Activated CD4-positive, alpha-beta T cell treated with anti-CD3 and anti-CD28 coated beads for 36 hours (primary cell): ENCODE measurements at places on chromosomes 7 and 10. TPM values are rescaled to one million over a fixed set of nuclear protein-coding genes. Genes with fewer than 3 reads are reported as not detected.

GRCh38 chr10:110859973-110860376 lies 11.8 kb upstream of the PDCD4 start:
- no peak overlapping the region for H3K4me3 ChIP-seq
- no peak for DNase-seq
- no peaks in the 10 kb centered on the region for H3K27me3 ChIP-seq
- H3K27ac ChIP-seq: peak overlapping the region; percentile 84

DNA sequence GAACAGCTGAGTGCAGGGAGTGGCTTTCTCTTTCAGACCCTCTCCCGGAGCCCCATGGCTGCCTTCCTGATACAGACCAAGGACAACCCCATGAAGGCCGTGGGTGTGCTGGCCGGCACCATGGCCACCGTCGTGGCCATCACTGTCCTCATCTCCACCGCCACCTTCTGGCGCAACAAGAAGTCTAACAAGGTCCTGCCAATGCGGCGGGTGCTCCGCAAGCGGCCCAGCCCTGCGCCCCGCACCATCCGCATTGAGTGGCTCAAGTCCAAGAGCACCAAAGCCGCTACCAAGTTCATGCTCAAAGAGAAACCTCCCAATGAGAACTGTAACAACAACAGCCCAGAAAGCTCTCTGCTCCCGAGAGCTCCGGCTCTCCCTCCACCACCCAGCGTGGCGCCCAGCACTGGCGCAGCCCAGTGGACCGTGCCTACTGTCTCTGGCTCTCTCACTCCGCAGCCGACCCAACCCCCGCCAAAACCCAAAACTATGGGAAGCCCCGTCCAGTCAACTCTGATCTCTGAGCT lies 11.2 kb downstream of the LRIT2 start:
- no peak for DNase-seq
- H3K27me3 ChIP-seq: no peaks in the 10 kb centered on the region
- H3K36me3 ChIP-seq: no peaks in the 10 kb centered on the region
- no peak overlapping the region for H3K27ac ChIP-seq

GRCh38 chr7:46449743-46450142 lies 528.7 kb upstream of the IGFBP3 start:
- H3K27ac ChIP-seq: no peak overlapping the region
- no peaks in the 10 kb centered on the region for H3K4me1 ChIP-seq
- no peaks in the 10 kb centered on the region for H3K36me3 ChIP-seq
- H3K27me3 ChIP-seq: no peaks in the 10 kb centered on the region

- no peak overlapping the region for H3K27ac ChIP-seq
- no peaks in the 10 kb centered on the region for H3K4me1 ChIP-seq
- no peaks in the 10 kb centered on the region for H3K36me3 ChIP-seq
- no peak overlapping the region for H3K4me3 ChIP-seq
- DNase-seq: peak; percentile 75
Observed at GRCh38 chr7:131688738-131689661, 132.6 kb upstream of the PODXL start.

- peaks cover 15% of the 10 kb centered on the region for H3K36me3 ChIP-seq
- peak overlapping the region; percentile 90 for H3K4me3 ChIP-seq
- H3K27me3 ChIP-seq: no peaks in the 10 kb centered on the region
- DNase-seq: no peak
- peak overlapping the region; percentile 93 for H3K27ac ChIP-seq
- H3K4me1 ChIP-seq: peaks cover 34% of the 10 kb centered on the region
Observed at GRCh38 chr7:150367677-150368095, 936 bp upstream of the REPIN1 start.

- H3K36me3 ChIP-seq: peaks cover 14% of the 10 kb centered on the region
- peaks cover 2% of the 10 kb centered on the region for H3K27me3 ChIP-seq
- peak overlapping the region; percentile 52 for H3K27ac ChIP-seq
- H3K4me3 ChIP-seq: peak overlapping the region; percentile 61
- peak; percentile 39 for DNase-seq
- peaks cover 13% of the 10 kb centered on the region for H3K4me1 ChIP-seq
Observed at GRCh38 chr10:80144696-80145131, 12.2 kb downstream of the PLAC9 start.

GRCh38 chr7:92259610-92260247 lies 14.0 kb downstream of the ANKIB1 start:
- peaks cover 21% of the 10 kb centered on the region for H3K36me3 ChIP-seq
- peak overlapping the region; percentile 22 for H3K27ac ChIP-seq
- no peaks in the 10 kb centered on the region for H3K27me3 ChIP-seq
- H3K4me3 ChIP-seq: no peak overlapping the region
- DNase-seq: no peak
- peaks cover 26% of the 10 kb centered on the region for H3K4me1 ChIP-seq

DNA sequence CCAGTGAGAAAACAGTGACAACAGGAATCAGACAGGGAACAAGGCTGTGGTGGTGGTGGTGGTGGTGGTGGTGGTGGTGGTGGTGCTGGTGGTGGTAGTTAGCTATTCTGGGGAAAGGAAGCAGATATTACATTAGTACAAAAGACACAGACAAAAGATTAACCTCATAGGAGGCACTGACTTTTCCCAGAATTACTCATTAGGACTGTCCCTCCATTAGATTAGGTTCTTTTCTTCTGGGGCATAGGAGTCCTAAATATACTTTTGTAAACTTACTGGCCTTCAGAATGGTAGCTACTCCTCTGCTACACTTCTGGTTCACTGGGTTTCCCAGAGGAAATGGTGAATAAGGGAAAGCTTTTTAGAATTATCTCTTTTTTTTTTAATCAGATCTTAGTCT lies 156.6 kb upstream of the SEMA3D start:
- no peak overlapping the region for H3K27ac ChIP-seq
- no peak overlapping the region for H3K4me3 ChIP-seq
- no peak for DNase-seq
- no peaks in the 10 kb centered on the region for H3K27me3 ChIP-seq
- H3K4me1 ChIP-seq: no peaks in the 10 kb centered on the region

DNA sequence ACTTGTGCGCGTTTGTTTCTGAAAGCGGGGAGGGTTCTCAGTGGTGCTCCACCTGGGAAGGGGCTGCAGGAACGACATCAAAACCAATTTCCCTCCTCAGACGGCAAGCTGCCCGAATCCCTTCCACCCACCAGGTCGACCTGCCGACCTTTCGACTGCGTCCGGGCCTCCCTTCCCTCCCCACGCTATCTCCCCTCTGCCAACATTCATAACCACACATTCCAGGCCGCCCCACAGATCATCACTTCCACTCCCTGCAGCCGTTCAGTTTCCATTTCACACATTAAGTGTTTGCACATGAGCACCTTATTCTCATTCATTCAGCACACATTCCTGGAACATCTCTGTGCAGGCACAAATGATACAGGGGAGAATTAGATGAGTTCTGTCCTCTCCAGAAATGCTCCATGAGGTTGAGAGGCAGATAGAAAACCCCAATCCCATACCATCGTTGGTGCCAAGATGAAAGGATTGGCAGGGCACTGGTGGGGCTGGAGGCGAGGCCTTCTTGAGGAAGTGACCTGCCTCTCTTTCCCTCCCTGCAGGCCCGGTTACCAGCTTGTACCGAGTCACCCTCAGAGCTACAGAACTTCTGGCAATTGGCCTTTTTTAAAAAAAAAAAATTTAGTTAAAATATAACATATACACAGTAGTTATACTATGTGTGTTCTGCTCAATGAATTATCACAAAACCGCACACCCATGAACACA lies 70.0 kb downstream of the MINDY4 start:
- H3K4me1 ChIP-seq: no peaks in the 10 kb centered on the region
- H3K27me3 ChIP-seq: no peaks in the 10 kb centered on the region
- H3K4me3 ChIP-seq: no peak overlapping the region

GRCh38 chr10:84208023-84208422 lies 13.7 kb downstream of the CDHR1 start:
- peaks cover 2% of the 10 kb centered on the region for H3K27me3 ChIP-seq
- H3K4me3 ChIP-seq: no peak overlapping the region
- no peak for DNase-seq
- no peak overlapping the region for H3K27ac ChIP-seq
- H3K36me3 ChIP-seq: no peaks in the 10 kb centered on the region

GRCh38 chr10:124257781-124258180 lies 160.9 kb downstream of the OAT start:
- no peaks in the 10 kb centered on the region for H3K27me3 ChIP-seq
- no peaks in the 10 kb centered on the region for H3K36me3 ChIP-seq
- no peak overlapping the region for H3K4me3 ChIP-seq
- no peak for DNase-seq
- H3K27ac ChIP-seq: no peak overlapping the region
- no peaks in the 10 kb centered on the region for H3K4me1 ChIP-seq

DNA sequence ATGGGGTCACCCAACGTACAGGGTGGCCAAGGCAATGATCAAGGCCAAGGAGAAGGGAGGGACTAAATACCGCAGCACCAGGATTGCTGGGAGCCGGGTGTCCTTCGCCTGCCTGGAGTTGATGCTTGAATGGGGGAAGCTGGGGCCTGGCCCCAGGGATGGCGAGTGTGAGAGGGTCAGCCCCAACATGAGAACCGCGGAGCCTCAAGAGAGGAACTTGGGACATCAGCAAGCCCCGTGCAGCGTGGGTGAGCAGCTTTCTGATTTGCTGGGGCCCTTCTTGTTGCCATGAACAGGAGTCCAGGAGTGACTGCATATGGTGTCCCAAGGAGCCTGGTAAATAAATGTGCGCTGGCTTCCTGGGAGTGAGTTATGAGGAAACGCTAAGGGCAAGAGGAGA lies 72.8 kb upstream of the PITRM1 start:
- DNase-seq: no peak
- H3K27ac ChIP-seq: no peak overlapping the region
- no peak overlapping the region for H3K4me3 ChIP-seq
- peaks cover 14% of the 10 kb centered on the region for H3K27me3 ChIP-seq
- no peaks in the 10 kb centered on the region for H3K4me1 ChIP-seq

DNA sequence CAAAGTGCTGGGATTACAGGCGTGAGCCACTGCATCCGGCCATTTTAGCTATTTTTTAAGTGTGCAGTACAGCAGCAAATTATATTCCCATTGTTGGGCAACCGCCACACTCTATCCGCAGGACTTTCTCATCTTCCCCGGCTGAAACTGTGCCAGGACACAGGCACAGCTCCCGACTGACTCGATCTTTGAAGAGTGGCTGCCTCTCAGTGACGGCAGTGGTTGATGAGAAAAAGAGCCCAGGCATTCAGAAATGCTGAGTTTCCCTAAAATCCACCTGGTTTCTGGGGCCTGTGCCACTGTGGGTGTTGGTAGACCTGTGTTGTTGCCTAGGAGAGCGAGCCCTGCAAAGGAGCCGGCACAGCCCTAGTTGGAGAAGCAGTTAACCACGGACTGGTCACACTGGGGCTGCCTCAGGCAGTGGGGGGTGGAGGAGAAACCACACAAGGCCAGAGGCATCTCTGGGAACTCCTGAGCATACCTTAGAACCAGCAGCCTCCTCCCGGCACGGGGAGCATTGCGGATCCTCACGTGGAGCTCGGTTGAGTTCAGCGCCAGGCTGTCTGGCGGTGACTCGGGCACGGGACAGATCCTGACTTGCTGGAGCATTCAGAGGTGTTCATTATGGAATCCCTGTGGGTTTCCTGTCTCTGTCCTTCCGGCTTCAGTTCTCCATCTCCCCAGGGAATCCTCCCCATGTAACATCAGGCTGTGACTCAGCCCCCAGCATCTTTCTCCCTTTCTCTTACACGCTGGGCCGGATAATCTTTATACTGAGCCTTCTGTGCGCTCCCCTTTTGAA lies 16.2 kb downstream of the PFKFB3 start:
- no peaks in the 10 kb centered on the region for H3K27me3 ChIP-seq
- H3K27ac ChIP-seq: no peak overlapping the region
- no peak for DNase-seq

DNA sequence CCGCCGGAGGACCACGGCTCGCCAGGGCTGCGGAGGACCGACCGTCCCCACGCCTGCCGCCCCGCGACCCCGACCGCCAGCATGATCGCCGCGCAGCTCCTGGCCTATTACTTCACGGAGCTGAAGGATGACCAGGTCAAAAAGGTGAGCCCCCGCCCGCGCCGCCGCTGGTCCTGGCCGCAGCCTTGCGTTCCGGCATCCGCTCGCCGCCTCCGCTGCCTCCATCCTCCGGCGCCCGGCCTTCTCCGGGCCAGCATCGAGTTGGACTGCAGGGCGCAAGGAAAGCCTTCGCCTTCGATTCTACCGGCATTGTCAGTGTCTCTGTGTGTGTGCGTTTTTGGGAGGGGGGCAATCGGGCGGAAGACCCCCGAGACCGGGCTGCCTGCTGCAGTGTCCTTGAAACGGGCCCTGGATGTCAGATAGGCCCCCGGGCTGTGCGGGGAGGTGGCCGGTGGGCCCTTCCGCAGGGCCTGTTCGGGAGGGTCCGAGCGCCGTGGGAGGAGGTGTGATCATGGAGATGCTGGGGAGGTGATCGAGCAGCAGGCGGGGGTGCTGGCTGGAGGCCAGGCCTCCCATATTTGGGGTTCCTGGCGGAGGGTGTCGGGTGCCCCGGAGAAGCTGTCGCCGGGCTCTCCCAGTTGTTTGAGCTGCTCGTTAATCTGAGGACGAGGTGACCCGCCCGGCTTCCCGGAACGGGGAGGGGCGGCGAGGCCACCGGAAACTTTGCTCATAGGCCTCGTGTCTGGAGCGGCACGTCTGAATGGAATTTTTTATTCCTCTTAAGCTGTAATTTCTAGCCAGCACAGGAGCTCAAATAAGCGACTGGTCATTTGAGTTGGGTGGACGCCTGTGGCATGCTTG lies 40.8 kb downstream of the HK1 start:
- peak; percentile 91 for DNase-seq
- peak overlapping the region; percentile 86 for H3K4me3 ChIP-seq

- no peak for DNase-seq
- H3K4me3 ChIP-seq: no peak overlapping the region
- H3K27me3 ChIP-seq: peaks cover 2% of the 10 kb centered on the region
- no peaks in the 10 kb centered on the region for H3K4me1 ChIP-seq
- H3K27ac ChIP-seq: no peak overlapping the region
Observed at GRCh38 chr7:123410273-123410904, 124.0 kb downstream of the IQUB start.

DNA sequence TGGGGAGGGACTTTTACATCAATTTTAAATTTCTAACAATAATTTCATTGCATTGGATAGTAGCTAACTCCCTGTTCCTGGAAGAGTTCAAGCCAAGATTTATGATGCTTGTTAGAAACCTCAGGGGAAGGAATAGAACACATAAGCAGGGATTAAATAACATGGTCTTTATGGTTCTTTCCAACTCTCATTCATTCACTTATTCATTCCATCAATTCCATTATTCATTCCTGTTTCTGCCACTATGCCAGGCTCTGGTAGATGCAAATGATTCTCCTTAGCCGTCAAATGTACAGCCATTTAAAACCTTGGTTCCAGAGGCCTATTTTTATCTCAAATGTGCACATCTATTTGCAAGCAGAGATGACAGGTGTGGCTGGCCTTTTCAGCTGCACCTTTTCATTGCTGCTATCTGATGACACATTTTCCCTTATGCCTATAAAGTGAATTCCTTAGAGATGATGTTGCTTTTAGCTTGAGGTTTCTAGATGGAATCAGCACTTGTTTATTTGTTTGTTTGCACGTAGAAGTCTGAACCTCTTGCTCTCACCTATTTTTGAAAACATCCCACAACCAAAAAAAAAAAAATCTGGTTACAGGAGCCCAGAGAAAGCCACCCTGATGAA lies 205.7 kb upstream of the IGFBP3 start:
- H3K4me1 ChIP-seq: no peaks in the 10 kb centered on the region
- no peak overlapping the region for H3K27ac ChIP-seq
- no peak for DNase-seq
- H3K4me3 ChIP-seq: no peak overlapping the region
- H3K36me3 ChIP-seq: no peaks in the 10 kb centered on the region

The ASIC3 gene
- total RNA-seq: 5.5 TPM

The CYP3A4 gene
- total RNA-seq: not detected

The MTURN gene
- 4.2 TPM for total RNA-seq

The MMRN2 gene
- not detected for total RNA-seq

The FBXO24 gene
- total RNA-seq: 2.1 TPM

The SPDYE1 gene
- total RNA-seq: not detected

The GAD2 gene
- total RNA-seq: not detected
